IMR-90 (cell line): ENCODE measurements at places on chromosomes 3 and 15.

- no peak for DNase-seq
These were observed 104.0 kb upstream of the MYRIP start for GRCh38 chr3:39705351-39705900.

- DNase-seq, result no peak
These were observed 47.1 kb downstream of the CMTM7 start for GRCh38 chr3:32438596-32439344.

GRCh38 chr3:171249245-171249644 lies 211.0 kb downstream of the TNIK start:
- DNase-seq, result no peak

- DNase-seq, result no peak
These were observed 12.7 kb upstream of the ZNF609 start for GRCh38 chr15:64447536-64448315.

DNA sequence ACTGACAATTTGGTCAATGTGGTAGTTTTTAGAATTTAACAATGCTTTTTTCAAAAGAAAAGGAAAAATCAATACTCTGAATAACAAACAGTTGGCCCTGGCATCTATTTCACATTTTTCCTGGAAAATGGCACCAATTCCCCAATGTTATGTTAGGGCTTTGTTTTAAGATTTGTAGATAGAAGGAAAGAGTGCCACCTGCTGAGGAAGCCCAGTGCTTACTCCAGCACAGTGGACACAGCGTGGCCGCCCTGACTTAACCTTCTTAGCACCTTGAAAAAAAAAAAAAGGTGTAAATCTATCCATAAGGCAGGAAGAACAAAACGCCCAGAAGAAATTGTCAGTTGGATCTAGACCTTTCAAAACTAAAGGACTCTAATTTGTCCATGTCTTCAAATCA lies 110.7 kb upstream of the CNTN4 start:
- DNase-seq, result no peak
